ENCODE measurements at places on chromosomes 2 and 18.
A peak's percentile ranks its signal among the peaks of the same experiment; 100 is the strongest.

- DNase-seq = no peak
These were observed 45.3 kb upstream of the PSME4 start for GRCh38 chr2:54015798-54016699.

DNA sequence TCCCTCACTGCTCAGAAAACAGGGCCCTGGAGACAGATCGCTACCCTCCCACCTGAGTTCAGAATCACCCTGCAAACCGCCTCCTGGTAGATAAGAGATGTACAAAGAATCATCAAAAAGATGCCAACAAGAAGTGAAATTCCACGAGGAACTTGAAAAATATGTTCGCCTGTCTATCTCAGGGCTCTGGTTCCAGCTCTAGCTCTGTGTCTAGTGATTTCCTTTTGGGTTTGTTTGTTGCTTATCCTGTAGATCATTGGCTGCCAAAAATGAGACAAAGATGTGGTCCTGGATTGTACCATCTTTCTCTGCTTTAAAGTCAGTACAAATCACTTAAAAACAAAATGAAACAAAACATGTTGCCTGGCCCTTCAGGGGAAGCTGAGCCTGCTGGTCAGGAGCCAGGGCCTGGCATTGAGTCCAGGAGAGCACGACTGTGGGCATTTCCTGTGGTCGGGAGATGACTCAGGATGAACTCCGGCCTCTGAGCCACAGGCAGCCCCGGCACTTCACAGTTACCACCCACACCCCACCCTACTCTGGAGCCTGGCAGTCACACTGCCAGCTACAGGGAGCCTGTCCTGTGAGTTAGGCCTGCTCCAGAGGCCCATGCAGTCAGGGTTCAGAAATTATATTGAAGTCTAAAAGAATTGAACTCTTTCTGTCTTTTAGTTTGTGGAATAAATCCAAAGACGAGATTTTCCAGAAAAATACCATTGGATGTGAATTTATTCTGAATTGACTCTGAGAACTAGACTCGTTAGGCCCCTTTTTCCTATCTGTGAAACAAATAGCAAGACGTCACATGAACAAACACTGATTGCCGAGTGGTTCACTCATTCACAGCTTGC, 8.0 kb upstream of the ITGB6 start:
- peak; percentile 82 for DNase-seq

DNA sequence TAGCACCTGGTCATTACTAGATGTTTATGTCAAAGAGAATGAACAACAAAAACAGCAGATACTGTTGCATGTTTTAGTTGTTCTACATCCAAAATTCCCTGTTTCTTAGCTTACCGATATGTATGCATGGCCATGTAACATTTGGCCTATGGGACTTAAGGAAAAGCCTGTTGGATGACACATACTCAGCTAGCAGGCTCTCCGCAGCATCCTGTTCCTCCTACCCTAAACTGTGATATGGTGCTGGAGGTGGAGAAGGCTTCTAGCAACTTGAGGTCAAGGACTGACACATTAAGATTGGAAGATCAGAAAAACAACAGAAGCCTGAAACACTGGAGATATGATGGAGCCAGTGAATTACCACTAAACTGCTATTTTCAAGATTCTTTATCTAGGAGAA, 537.8 kb downstream of the LRRTM4 start:
- DNase-seq = no peak

GRCh38 chr2:200592406-200593075, 6.7 kb downstream of the AOX1 start:
- DNase-seq = no peak

GRCh38 chr2:8307606-8308180, 374.2 kb upstream of the ID2 start:
- DNase-seq = no peak

- no peak for DNase-seq
These were observed 43.4 kb upstream of the HAAO start for GRCh38 chr2:42835577-42836371.

- DNase-seq = no peak
These were observed 81.9 kb downstream of the CDH2 start for GRCh38 chr18:28095041-28095440.

GRCh38 chr2:193539188-193539587, 1344.5 kb upstream of the TMEFF2 start:
- DNase-seq = no peak

GRCh38 chr2:179226203-179226960, 38.2 kb downstream of the SESTD1 start:
- DNase-seq = no peak

DNA sequence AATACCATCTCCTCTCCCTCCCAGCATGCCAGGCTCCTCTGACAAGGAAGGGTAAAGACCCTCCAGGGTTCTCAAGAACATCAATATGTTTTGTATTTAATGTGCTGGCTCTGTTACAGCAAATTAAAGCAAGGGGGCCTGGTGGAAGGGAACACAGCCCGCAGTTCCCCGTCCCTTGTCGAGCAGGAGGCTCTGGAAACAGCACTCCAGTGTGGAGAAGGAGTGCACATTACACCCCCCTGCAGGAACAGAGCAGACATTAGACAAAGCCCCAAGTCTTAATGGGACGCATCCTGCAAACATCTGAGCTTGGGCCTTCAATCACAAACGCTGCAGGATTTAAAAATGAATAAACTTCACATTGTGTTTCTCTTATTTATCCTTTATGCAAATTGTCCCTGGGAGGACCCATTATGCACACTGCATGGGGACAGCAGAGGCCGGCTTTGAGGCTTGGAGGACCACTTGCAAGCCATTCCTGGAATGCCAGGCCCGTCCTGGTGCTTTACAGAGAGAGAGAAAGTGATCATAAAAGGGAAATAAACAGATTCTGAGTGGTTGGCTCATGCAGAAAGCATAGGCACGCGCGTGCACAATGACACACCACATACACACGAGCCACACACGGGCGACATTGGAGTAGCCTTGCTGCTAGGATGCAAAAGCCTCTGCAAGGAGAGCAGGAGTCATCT, 328.7 kb downstream of the SMAD2 start:
- DNase-seq = no peak

- no peak for DNase-seq
These were observed 2.2 kb downstream of the RNU4ATAC start for GRCh38 chr2:121532894-121533293.

- DNase-seq = no peak
These were observed 613.3 kb downstream of the TSN start for GRCh38 chr2:122368576-122369243.

GRCh38 chr2:128198656-128199055, 107.7 kb downstream of the UGGT1 start:
- DNase-seq = no peak

DNA sequence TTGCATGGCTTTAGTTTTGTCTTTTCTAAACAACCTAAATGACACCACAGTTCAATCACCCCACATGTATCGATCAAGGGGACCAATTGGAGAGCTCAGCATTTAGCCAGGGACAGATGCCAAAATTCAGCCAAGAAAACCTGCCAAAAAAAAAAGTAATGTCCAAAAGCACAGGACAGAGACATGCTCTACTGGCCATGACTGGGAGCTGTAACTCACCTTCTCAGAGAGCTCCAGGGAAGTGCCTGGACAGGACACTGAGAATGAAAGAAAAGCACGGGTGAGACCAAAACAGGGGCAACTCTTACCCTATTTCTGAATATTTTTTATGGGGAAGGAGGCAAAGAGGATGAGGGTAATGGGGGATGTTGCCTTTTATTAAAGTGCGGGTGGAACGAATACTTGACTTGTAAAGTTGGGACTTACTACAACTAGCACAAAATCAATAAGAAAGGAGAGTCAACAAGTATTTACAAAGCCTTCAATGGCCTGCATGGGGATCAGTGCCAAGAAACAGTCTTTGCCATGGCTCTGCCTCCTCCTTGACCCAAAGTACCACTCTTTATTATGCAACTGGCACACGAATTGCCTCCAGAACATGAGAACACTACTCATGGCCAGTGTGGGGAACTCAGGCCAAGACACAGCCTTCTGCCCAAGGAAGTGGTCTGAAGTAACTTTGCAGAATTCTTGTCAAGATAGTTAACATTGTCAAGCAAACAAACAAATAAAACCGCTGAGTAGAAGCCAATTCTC, 72.9 kb upstream of the HK2 start:
- DNase-seq = no peak

DNA sequence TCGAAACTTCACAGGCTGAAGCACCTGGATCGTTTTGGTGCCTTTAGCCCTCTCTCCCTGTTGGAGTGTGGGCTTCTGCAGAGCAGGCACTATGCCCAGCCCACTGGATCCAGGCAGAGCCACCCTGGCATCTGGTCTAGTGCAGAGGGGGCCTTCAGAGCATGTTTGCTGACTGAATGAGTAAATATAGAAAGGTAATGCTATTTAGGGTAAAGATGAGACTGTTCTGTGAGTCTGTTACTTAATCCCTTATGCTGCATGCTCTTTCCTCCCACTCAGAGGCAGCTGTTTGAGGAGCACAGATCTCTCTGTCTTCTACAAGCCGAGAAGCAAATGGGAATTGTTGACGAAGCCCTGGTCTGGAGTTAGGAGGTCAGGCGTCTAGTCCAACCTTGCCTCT, 130.2 kb downstream of the RGPD3 start:
- no peak for DNase-seq

DNA sequence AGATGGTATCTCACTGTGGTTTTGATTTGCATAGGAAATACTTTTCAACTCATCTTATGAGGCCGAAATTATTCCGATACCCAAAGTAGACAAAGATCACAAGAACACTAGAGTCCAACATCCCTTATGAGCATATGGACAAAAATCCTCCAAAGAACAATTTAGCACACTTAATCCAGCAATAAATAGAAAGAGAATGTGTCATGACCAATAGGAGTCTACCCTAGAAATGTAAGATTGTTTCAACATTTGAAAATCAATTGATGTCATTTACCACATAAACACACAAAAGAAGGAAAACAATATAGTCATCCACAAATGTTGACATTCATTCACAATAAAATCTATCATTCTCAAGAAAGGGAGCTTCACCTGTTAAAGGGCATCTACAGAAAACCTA, 307.8 kb upstream of the SMIM21 start:
- no peak for DNase-seq

- DNase-seq = peak; percentile 60
These were observed 5.7 kb downstream of the AMER3 start for GRCh38 chr2:130760754-130761751.

DNA sequence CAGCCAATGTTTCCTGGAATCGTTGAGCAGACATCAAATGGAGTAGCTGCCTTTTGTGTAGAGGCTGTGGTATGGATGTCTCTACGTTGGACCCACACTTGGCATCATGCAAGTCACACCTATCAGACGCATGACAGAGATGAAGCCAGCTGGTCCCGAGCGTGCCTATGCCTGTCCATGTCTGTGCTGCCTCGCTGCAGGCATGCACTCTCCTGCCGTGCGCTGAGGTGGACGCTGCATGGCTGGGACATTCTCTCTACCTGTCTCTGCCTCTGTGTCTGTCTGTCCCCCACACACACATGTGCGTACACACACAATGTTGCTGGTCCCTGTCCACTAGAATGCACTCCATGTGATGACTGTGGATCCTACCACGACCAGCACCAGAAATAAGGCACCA, 514.2 kb upstream of the MYT1L start:
- DNase-seq = peak; percentile 69

DNA sequence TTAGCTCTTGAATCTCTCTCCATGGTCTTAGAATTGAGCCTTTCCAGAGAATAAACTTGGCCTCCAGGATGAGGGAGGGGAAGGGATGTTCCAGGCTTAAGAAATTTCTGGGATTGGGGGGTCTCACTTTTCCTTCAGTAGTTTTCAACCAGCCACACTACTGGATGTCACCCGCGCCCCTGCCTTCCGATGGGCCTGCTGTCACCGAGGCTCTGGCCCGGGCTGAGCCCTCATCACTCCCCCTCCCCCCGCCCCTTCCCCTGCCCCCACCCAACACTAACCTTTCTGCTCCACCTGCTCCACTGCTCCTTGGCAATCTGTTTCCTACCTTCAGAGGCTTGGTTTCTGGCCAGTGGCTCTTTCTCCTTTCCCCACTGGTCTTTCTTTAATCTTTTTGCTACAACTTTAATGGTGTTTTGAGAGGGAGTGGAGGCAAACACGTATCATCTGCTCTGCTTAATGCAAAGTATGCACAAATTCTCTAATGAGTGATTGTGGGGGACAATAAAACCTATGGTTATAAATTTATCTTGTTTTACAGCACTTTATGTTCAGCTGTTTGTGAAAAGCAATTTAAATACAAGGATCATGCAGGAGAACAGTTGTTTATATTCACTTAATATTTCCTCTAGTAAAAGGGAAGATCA, 155.1 kb downstream of the WDSUB1 start:
- no peak for DNase-seq

DNA sequence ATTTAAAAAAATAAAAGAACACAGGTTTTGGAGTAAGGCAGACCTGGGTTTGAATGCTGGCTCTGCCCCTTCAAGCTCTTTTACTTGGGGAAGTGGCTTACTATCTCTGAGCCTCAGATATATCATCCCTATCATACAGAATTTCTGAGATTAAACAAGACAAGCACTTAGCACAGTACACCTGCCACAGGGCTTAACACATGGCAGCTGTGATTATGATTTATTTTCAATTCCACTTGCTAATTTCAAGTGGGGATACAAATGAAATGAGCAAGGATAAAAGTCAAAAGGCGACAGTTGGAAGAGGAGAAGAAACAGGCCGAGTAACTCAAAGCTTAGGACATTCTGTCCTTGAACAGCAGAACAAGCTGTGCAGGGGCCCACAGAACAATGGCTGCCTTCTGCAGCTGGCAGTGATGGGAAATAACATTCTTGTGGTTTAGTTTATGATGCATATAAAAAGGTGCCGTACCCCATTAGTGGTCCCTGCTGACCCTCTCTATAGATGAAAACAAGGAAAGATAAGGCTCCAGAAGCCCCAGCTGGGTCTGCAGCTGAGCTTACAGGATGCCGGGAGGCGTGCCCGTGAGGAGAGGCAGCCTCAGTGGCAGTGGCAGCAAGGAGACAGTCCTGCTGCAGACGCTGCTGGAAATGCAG, 45.3 kb downstream of the KIF3C start:
- DNase-seq = no peak

DNA sequence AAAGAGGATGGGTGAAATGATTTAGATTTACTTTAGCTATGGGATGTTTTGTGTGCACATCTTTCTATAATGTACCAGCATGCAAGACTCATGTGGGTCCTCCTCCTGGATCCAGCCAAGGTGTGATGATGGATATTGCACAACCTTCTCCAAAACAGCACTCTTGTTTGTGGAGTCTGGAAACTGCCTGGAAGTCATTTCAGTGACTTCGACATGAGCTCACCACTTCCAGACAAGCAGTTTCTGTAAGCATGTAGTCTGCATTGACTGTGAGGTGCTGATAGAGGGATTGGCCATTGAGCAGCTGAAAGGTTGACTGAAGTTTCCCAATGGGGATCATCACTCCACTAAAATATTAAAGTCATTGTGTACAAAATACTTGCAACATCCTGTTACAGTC, 154.0 kb downstream of the TRIB2 start:
- no peak for DNase-seq

- no peak for DNase-seq
These were observed 22.7 kb downstream of the IAH1 start for GRCh38 chr2:9497017-9497416.

All from spleen (tissue), 13 donors.